Activated CD4-positive, alpha-beta memory T cell treated with anti-CD3 and anti-CD28 coated beads for 36 hours (primary cell): ENCODE measurements at places on chromosomes 7 and 10.

GRCh38 chr10:78699971-78700370 lies 368.8 kb upstream of the ZMIZ1 start:
- H3K4me1 ChIP-seq, result no peaks in the 10 kb centered on the region
- H3K36me3 ChIP-seq, result no peaks in the 10 kb centered on the region
- peaks cover 4% of the 10 kb centered on the region for H3K27me3 ChIP-seq
- no peak overlapping the region for H3K4me3 ChIP-seq
- no peak for DNase-seq

GRCh38 chr7:138468244-138469123 lies 8.4 kb downstream of the TRIM24 start:
- peaks cover 36% of the 10 kb centered on the region for H3K4me1 ChIP-seq
- no peak overlapping the region for H3K27ac ChIP-seq
- H3K4me3 ChIP-seq, result no peak overlapping the region

- no peaks in the 10 kb centered on the region for H3K4me1 ChIP-seq
- H3K27ac ChIP-seq, result no peak overlapping the region
- DNase-seq, result no peak
- H3K4me3 ChIP-seq, result no peak overlapping the region
- H3K27me3 ChIP-seq, result no peaks in the 10 kb centered on the region
- no peaks in the 10 kb centered on the region for H3K36me3 ChIP-seq
Observed at GRCh38 chr10:122754491-122755235, 55.0 kb upstream of the C10orf120 start.

DNA sequence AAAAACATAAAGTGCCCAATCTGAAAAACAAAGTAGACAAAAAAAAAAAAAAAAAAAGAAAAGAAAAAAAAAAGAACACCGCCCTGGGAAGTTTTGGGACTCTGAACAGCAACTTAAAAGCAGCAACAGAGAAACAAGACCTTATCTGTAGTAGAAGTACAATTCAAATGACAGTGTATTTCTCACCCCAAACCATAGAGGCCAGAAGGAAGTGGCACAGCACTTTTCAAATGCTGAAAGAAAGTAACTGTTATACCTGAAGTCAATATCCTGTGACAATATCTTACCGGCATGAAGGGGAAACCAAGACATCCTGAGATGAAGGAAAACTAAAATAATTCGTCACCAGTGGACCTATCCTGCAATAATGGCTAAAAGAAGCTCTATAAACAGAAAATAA lies 112.1 kb downstream of the DNAJC1 start:
- H3K36me3 ChIP-seq, result peaks cover 54% of the 10 kb centered on the region
- no peak overlapping the region for H3K4me3 ChIP-seq
- H3K4me1 ChIP-seq, result peaks cover 23% of the 10 kb centered on the region

GRCh38 chr7:148020679-148021078 lies 569.9 kb upstream of the C7orf33 start:
- H3K4me3 ChIP-seq, result no peak overlapping the region
- H3K36me3 ChIP-seq, result no peaks in the 10 kb centered on the region
- H3K27me3 ChIP-seq, result no peaks in the 10 kb centered on the region
- H3K4me1 ChIP-seq, result no peaks in the 10 kb centered on the region
